ENCODE measurements at places on chromosomes 12 and 14.

- no peak for DNase-seq
Measured at GRCh38 chr14:61399365-61399764, 78.0 kb downstream of the PRKCH start.

GRCh38 chr12:52791271-52792184, 4.4 kb downstream of the KRT3 start:
- DNase-seq = no peak

DNA sequence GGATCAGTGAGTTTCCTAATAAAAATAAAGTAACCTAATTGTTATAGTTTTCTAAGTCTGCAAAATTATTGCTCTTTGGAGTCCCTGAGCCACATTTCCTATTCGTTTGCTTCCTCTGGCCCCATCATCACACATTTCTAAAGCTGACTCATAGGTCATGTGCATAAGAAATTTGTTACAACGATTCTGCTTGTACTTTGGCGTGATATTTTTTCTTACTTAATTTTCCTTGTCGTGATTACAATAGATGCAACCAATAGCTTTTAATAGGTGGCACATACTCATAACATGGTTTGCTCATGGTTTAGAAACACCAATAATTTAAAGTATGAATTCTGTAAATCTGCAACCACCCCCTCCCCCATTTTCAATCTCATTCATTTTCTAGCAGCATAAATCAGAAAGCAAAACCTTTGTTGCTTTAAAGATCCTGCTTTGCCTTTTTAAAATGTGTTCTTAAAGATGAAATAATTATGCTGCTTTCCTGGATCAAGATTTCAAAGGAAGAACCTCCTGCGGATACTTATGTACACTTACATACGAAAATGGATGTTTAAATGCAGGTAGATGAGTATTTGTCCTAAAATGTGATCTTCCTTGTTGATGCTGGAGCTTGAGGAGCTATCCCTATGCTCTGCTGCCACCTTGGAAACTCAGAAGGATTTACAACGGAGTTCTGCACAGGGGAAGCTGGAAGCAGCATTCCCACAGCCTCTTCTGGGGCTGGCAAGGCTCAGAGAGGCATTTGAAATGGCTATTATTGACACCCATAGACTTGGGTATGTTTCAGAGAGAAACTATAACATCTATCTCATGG, 1.7 kb upstream of the FLRT2 start:
- DNase-seq = peak; percentile 92

GRCh38 chr12:64998371-64999147, 122.5 kb downstream of the WIF1 start:
- DNase-seq = peak; percentile 35

- DNase-seq = no peak
Measured at GRCh38 chr12:90404071-90404470, 550.9 kb downstream of the CCER1 start.

DNA sequence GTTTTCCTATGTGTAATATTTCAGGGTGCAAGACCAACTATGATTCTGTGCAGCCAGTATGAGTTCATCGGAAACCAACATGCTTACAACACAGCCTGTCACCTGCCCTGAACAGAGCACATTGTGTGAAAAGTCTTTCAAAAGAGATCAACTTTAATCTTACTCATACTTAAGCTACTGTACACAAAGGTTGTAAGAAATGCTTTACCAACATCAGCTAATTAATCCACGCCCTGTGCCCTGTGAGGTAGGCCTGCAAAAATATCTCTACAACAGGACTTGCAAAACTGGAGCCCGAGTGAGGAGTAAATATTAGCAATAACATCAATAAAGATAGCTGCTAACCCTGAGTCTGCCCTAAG, 15.1 kb downstream of the APPL2 start:
- no peak for DNase-seq

- no peak for DNase-seq
Measured at GRCh38 chr12:18808221-18808620, 70.3 kb downstream of the CAPZA3 start.

- no peak for DNase-seq
Measured at GRCh38 chr12:48442179-48442847, 30.0 kb upstream of the ANP32D start.

- DNase-seq = peak; percentile 99
Measured at GRCh38 chr14:53011053-53011462, 60.2 kb upstream of the FERMT2 start.

DNA sequence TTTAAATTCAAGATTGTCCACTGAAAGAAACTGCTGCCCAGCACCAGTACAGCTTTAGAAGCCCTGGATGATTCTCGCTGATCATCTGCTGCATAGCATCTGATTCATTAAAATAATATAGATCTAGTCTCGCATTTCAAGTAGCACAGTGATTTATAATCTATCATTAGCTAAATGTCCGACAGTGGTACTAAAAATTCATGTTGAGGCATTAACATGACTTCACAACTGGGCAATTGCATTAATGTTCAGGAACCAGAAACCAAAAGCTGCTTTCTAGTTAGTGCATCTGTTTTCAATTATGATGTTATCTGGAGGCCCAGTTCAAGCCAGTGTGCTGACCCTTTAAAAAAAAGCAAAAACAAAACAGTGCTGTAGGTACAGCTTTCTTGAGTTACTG, 1987.2 kb upstream of the SEL1L start:
- DNase-seq = peak; percentile 83
